Skin of body (tissue), 3 donors: ENCODE measurements at places on chromosomes 1 and 21. TPM values are rescaled to one million over a fixed set of nuclear protein-coding genes. Genes with fewer than 3 reads are reported as not detected.

DNA sequence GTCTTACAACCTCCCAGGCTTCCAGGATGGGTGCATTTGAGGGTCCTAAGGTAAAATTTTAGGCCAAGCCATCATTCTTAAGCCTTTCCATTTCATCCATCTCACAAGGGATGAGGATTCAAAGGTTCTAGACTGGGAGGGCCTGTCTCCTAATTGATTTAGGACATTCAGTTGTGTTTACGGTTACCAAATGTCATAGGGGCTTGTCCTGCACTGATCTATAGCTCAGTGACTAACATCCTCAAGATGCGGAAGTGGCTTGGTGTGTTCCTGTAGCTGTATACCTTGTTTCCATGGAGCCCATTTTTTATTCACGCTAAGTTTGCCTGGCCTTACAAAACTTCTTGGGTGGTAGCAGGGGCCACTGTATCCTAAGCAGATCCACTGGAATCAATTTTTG, 52.8 kb downstream of the DUSP10 start:
- no peak for DNase-seq

- no peak for DNase-seq
These were observed 832 bp downstream of the HCN3 start for GRCh38 chr1:155277902-155278688.

The CFHR5 gene
- total RNA-seq = not detected

DNA sequence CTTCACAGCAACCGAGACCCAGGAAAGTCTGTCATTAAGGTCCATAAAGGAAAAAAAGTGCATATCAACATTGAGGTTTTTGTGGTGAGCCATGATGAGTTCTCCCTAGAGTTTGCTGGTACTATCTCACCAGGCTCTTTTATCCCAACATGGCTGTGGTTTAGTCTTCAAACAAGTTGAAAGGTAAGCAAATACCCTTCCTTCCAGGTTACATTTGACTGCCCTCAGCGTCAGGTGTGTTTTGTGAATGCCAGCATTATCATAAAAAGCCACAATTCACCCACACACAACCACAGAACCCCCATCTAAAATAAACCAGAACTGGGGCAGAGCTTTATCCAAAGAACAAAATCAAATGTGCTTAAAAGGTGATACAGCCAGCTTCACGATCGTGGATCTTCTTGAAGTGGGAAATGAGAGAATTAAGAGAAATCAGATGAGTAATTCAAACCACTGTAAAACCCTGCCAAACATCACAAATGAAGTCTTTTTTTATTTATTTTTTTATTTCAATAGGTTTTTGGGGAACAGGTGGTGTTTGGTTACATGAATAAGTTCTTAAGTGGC, 64.7 kb downstream of the SETD4 start:
- no peak for DNase-seq

DNA sequence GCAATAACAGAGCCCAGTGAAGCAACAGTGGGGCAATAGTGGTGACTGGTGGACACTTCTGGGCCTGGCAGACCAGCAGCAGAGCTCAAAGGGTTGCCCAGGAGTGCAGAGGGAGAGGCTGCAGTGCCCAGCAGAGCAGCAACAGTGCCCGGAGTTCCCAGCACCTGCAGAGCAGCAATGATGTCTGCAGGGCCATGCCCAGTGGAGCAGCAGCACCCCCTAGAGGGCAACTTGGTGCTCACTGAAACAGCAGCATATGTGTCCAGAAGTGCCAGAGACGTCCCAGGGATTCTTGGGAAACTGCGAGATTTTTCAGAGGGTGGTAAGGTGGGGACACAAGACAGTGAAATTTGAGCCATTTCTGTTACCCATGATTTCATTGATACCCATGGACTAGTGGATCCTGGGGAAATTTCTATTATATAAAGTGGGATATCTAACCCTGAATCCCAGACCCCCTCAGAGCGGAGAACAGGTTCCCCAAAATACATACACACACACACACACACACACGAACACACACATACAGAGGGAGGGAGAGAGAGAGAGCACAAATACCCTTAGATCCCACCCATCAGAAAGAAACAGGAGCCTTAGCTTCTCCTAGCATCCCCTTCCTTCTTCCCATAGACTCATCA, 156.9 kb upstream of the GJB5 start:
- no peak for DNase-seq

The THEM4 gene
- total RNA-seq = 6.0 TPM

DNA sequence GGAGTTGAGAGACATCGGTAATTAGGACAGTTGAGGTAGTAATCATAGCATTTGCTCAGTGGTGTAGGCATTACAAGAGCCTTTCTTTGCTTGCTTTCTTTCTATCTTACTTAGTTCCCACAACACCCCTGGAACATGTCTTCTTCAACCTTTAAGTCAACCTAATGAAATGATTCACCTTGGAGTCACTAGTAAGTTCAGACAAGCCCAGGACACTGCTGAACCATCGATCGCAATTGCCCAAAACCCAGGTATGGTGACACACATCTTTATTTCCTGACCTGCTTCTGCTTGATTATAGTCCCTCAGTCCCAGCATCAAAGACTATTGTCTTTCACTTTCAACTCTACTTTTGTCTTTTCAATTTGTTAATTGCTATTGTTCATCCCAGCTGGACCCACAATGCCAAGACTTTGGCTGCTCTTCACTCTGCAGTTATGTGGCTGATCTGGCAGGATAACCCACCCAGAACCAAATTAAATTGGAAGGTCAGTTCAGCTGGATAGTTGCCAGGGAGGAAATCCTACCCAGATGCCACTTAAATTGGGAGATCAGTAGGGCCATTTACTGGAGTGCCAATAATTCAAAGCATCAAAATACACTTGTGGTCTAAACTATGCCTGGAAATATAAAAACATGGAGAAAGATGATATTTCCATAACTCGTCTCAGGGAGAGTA, 272.9 kb downstream of the RWDD3 start:
- DNase-seq = no peak

DNA sequence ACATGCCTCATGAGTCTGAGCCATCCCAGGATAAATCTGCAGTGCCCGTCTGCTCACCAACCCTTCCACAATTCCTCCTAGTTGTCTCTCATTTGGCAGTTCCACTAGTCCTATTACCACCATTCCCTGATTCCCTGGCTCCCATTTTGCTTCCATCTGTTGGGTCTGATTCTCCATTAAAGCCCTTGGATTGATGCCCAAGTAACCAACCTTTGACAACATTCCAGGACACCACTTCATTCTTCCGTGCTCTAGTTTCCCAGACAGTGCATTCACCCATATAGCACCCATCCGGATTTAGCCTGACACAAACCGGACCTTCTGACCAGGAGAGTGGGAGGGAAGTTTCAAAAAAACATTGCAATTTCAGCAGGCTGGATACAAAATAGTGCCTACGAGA, 189.4 kb upstream of the PALMD start:
- no peak for DNase-seq

The SYTL1 gene
- 22.7 TPM for total RNA-seq

DNA sequence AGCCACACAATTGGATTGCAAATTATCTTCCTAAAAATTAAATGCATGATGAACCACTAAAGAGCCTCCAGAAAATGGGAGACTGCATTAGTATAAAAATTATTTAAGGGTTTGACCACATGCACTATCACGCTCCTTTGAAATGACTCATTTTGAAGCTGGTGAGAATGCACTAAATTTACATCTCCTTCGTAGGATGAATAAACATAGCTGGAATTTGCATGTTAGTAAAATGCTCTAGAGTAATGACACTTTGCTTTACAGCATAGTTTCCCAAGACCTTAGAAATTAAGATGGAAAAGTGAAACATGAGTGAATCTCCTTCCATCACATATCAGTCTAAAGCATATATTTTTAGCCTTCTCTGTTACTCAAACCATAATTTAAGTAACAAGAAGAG, 2.4 kb downstream of the PLPPR4 start:
- DNase-seq = no peak

The SYDE2 gene
- 22.0 TPM for total RNA-seq

The S100A1 gene
- total RNA-seq = 5.6 TPM

The AMY1B gene
- not detected for total RNA-seq

The PLCH2 gene
- 15.3 TPM for total RNA-seq

The RBP7 gene
- total RNA-seq = 11.6 TPM

DNA sequence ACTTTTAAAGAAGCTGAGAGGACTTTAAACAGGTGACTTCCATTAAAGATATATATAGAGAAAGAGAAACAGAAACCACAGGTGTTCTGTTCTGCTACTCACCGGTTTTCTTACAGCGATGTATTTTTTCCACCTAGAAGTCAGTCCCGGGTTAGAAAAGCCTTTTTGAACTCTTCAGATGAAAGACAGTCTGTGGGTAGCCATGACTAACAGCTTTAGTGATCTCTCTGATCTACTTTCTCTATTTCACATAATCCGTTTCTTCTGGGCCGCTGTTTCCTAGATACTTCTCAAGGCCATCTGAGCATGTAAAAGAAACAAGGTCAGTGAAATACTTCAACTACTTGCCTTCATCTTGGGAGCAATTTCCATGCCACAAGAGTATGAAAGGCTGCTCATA, 25.1 kb downstream of the WDR64 start:
- DNase-seq = no peak

DNA sequence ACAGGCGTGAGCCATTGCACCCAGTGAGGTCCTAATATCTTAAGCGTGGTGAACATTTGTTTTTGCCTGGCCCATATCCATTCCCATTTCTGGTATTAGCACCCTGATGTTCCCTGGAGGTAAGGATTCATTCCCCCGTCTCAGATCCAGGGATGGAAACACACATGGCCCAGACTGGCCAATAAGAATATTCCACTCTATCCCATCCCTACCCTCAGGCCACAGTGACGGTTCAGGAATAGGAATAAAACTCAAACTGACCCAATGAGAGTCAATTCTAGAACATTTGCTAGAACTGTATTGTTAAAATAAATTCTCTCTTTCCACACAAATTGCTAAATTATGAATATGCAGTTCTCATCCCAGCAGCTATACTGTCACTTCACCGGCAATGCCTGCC, 76.1 kb downstream of the PIK3R3 start:
- no peak for DNase-seq

DNA sequence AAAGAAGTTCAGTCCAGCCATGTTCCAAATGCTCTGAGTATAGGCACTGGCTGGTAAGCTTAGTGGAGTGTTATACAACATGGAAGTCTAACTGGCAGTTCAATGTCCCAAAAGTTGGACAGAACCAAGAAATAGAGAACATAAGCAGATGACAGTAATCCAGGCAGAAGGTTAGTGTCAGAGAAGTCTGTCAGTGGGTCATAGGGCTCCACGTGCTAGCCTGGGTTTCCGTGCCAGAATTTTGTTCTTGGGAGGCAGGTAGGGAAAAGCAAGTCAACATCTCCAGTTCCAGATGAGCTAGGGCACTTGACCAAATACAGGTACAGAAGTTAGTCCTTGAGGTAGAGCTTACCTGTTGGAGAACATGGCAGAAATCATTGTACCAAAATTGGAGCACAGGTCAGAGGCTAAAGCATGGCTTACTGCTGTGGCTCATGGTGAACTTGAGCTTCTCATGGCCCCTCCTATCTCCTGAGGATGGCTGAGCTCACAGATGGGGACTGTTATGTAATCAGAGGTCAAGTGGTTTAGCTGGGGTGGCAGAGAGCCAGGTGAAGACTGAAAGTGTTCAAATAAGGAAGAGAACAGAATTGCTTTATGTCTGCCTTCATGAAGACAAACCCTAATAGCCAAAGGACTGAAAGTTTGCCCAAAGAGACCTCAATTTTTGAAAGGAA, 170.8 kb downstream of the NFIA start:
- no peak for DNase-seq

The SYCP1 gene
- not detected for total RNA-seq

DNA sequence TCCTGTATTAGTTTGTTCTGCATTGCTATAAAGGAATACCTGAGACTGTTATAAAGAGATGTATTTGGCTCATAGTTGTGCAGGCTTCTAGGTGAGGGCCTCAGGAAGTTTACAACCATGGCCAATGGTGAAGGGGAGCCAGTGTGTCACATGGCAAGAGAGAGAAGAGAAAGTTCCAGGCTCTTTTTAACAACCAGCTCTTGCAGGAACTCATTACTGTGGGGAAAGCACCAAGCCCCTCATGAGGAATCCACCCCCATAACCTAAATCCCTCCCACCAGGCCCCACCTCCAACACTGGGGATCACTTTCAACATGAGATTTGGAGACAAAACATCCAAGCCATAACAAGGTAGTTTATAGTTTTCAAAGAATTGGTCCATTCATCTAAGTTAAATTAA, 5.0 kb upstream of the MEAF6 start:
- no peak for DNase-seq

DNA sequence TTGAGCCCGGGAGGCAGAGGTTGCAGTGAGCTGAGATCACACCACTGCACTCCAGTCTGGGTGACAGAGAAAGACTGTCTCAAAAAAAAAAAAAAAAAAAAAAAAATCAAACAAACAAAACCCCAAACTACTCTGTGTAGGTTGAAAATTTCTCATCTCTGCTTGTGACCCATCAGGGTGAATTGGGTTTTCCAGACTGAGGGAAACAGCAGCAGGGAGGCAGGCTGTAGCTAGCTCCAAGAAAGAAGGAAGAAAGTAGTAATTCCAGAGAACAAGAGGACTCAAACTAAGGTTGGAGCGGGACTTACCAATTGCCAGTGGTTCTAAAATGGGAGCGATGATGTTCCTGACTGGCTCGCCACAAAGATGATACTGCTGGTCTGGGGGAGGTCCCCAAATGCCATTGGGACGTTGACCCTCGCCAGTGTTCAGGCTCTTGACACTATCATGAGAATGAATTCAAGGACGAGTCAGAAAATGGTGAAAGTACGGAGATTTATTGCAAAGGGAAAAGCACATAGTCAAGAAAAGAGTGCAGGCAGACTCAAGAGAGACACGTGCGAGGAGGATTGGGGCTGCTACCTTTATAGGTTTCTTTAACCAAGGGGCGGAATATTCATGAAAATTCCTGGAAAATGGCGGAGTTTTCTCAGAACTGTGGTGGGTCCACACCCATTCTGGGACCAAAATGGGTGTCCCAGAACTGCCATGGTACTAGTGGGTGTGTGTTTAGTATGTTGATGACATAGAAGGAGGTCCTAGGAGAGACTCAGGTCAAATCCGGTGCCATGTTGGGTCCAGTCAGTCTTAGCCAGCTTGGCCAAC, 13.4 kb downstream of the AADACL4 start:
- DNase-seq = no peak

DNA sequence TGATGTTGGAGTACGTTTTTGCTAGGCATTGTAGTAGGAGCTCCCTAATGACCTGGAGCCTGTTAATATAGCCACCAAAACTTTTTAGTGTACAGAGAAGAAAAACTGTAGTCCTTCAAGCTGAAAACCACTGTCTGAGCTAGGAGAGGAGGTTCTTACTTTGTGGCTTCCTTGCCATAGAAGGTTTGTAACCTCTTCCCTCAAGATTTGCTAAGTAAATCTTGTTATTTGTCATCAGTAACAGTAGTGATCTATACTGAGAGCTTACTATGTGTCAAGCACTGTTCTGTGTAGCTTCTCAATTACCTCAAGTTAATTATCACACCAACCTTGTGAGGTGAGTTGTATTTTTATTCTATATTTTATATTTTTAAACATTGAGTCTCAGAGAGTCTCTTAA, 21.2 kb upstream of the LRRC8C start:
- DNase-seq = no peak

The C1orf185 gene
- not detected for total RNA-seq

The CPTP gene
- 8.7 TPM for total RNA-seq

DNA sequence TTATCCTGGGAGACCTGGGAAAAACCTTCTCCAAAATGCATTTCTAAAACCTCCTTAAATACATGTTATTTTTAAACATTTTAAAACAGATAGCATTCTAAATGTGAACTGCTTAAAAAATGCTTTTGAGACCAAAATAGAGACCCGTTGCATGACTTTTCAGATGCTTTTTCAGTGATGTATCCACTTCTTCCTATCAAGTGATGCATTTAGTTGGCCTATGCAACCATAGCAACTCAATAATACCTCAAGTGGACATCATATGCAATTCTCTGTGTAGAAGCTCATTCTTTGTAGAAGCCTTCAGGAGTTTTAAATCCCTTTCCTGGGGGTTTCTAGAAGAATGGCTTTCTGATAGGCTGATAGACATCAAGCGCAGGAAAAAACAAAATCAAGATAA, 94.5 kb upstream of the RAVER2 start:
- peak; percentile 16 for DNase-seq
